ENCODE measurements at places on chromosomes 16 and 17.

DNA sequence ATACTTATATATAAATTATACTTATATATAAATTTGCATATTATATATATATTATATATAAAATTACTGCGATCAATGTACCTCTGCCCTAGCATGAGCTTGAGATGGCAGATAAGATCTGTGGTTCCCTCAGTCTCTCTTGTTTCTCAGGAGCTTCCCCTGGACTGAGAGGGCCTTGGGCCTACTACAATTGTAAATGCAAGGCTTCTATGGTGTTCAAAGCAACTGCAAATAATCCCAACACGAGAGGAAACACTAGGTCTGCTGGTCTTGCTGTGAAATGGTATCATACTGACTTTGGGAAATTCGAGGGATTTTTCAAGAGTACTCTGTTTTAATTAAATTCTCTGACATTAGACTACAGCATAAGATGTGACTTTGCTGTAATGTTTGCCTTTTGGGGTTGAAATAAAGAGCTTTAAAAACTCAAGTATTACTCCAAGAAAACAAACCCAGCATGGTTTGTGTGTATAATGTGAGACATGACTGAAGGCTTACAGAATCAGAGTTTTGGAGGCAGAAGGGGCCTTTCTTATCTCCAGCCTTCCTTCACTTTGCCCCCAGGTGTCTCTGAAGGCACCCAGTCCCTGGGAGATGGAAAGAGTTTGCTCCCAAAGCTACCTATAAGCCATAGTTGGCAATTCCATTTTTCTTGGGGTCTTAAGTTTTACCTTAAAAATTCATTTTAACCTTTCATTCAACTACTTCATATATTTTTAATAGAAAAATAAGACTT, 24.2 kb downstream of the ACSM1 start:
- no peak for DNase-seq

GRCh38 chr17:6843241-6843880, 11.8 kb upstream of the TEKT1 start:
- DNase-seq = peak; percentile 26

DNA sequence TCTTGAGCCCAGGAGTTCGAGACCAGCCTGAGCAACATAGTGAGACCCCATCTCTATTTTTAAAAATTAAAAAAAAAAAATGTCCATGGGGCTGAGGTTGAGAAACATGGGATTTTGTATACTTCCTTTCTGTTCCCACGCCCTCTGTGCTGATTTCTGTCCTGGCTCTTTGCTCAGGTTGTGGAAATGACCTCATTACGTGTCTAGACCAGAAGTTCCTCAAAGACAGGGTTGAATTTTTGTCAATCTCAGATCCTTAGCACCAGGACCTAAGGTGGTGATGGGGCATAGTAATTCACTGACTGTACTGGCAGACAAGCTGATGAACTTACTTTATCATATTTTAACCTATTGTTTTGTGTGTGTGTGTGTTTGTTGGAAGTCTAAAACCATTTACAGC, 11.2 kb upstream of the HNF1B start:
- no peak for DNase-seq

DNA sequence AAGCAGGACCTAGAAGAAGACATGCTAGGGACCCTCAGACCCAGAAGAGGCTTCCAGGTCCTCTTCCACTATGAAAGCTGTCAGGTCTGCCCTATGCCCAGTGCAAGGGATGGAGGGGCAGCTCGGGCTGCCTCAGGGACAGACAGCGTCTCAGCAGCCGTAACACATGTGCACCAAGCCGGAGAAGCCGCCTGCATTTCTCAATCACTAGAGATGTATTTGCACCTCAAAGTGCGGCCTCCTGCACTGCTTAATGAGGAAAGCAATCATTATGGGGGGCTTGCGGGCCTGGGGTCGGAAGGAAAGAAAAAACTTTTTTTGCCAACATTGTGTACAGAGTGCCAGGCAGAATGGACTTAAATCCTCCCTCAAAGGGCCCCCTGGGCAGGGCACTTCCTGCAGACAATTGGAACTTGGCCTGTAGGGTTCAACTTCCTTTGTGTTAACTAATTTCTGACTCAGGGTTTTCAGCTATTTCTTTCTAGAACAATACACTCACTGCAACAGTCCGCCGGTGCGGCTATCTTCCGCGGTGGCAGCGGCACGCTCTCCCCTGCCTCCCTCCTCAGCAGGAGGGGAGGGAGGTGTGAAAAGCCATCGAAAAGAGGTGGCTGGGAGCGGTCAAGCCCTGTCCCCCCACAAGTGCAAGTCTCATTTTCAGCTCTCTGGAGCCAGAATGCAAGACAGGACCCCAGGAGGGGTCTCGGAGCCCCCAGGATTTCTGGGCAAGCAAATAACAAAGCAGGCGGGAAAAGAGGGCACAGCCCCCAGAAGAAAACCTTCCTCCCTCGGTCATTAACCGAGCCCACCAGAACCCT, 101.2 kb downstream of the ZNF423 start:
- peak; percentile 50 for DNase-seq

DNA sequence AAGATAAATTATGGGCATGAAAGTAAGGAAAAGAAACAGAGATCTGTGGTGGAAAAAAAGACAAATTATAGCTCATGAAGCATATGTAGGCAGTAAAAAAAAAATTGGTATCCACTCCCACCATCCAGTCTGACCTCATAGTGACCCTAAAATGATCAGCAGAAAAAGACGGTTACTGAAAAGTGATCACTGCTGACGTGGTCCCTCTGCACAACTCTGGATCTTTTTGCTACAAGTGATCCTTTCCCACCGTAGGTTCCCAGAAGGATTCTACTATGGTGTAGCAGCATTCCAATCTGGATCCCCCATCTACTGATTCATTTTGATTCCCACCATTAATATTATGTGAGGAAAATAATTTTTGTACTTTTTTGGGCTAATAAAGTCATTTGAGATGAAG, 10.9 kb upstream of the CHST6 start:
- no peak for DNase-seq

- peak; percentile 70 for DNase-seq
Observed at GRCh38 chr17:39110435-39111136, 40.9 kb downstream of the PLXDC1 start.

- no peak for DNase-seq
Observed at GRCh38 chr17:82582213-82582612, 62.7 kb downstream of the FOXK2 start.

- no peak for DNase-seq
Observed at GRCh38 chr16:12583237-12583897, 220.3 kb downstream of the CPPED1 start.

DNA sequence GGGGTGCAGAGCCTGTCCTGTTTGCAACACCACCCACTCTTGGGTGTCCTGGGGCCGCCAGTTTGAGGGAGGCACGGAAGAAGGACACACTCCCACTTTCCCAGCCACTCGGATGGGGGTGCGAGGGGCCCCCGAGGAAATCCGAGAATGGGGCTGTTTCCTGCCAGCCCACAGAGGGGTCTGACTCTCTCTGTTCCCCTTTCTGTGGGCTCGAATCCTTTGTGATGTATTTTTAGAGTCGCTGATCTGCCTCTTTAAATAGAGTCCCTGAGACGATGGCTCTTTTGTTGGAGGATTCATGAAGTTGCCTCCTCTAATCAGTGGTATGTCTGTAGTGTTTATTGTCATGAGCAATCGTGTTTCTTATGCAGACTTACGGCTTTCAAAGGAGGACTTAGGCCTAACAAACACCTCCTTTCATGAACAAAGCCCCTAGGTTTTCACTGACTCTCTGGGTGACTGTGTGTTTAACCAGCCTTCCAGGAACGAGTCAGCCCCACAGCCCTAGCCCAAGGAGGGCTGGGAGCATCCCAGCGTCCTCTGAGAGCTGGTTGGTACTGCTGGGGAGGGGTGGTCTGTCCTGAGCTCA, 29.1 kb downstream of the CIBAR2 start:
- no peak for DNase-seq

- no peak for DNase-seq
Observed at GRCh38 chr17:6512552-6512951, 43.8 kb downstream of the PITPNM3 start.

DNA sequence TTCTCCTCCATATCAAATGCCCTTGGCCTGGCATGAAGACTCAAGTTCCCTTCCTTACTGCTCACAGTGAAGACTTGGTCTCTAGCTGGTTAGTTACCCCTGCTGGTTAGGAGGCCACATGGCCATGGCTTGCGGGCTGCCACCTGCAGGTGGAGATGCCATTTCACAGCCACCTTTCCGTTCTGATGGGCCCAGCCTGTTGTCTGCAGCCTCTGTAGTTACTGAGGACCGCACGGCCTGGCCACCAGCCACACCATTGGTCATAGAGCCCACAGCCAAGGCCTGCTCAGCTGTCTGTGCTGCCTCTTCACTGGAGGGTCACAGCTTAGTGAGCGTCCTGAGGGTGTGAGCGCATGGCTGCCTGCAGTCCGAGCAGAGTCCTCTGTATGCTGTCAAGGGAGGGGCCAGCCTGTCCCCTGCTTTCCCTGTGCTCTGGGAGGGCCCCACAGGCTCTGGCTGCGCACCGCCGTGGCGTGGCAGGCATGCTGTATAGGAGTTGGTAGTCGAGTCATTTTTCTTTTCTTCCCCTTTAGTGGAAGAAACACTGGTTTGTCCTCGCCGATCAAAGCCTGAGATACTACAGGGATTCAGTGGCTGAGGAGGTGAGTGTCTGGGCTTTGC, 59.2 kb downstream of the PLD6 start:
- no peak for DNase-seq

DNA sequence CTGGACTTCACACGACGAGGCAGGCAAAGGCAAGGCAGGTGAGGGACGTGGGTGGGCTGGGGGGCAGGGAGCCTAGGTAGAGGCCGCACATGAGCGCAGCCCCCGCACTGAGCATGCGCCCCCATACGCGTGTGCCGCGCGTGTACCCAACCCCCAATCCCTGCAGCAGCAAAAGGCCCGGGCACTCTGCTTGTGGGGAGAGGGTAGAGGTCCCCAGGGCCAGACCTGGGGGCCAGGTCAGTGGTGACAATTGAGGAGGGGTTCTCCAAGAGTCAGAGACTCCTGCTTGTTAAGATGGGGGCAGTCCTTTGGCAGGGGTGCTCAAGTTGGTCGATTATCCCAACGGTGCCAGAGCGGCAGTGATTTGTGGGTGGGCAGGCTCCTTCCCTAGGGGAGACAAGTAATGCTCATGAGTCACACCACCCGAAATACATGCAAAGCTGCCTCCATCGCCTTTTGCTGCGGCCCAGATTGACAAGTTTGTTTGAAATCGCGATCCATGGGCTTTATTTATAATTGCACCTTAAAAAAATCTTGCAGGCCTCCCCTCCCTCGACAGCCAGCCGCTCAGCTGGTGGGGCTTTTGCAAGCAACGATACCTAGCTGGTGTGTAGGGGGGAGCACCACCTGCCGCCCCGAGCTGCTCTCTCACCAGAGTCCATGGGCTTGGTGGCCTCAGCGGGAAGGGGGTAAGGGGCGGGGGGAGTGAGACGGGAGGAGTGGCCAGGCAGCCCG, 1.1 kb upstream of the GIT1 start:
- DNase-seq = peak; percentile 83

GRCh38 chr16:67965668-67966548, 2.5 kb downstream of the SLC12A4 start:
- no peak for DNase-seq

- DNase-seq = no peak
Observed at GRCh38 chr16:23359092-23359760, 57.1 kb downstream of the SCNN1B start.

DNA sequence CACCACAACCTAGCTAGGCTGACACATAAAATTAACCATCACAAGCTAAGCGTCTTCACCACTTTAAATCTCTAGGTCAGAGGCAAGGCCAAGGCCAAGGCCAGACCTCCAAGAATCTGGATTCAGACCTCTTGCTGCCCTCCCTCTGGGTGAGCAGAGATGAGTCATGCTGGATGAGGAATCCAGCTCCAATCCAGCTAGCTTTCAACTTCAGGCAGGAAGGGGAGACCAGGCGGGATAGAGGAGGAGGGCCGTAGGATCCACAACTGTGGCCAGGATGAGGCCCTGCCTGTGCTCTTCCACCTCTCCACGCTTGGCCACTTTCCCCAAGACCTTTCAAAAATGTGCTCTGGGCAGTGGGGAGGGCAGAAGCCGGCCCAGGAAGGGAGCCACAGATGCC, 14.7 kb downstream of the LRRC75A start:
- DNase-seq = no peak

DNA sequence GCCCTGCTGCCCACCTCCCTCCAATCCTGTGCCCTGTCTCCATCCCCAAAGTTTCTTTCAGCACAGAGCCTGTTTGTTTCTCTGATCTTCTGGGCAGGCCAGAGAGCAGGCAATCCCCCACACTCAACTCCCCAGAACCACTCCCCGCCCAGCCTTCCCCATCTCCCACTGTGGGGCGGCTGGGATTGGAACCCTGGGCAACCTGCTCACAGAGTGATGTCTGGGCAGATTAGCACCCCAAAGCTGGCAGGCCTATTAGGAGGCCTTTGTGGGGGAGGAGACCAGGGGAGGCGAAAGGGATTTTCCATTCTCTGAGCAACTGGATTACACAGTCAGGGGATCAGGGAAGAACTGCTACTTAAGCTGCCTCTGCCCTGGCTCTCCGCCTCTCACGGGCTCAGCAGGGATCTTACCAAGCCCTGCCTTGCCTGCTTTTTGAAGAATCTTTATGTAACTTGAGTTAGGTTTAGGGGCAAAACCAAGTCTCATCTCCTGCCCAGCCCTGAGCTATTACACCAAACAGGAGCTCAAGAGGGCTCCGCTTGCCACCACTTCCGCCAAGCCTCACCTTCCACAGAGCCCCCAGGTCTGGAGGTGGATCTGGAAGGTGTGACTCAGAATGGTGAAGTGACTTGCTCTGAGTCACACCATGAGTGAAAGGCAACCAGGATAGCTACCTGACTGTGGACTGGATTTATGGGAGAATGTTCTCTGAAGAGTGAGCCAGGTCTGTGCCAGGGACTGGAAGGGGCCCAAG, 16.0 kb upstream of the LHX1 start:
- DNase-seq = no peak

- DNase-seq = no peak
Observed at GRCh38 chr17:21021208-21021803, 21.5 kb downstream of the USP22 start.

DNA sequence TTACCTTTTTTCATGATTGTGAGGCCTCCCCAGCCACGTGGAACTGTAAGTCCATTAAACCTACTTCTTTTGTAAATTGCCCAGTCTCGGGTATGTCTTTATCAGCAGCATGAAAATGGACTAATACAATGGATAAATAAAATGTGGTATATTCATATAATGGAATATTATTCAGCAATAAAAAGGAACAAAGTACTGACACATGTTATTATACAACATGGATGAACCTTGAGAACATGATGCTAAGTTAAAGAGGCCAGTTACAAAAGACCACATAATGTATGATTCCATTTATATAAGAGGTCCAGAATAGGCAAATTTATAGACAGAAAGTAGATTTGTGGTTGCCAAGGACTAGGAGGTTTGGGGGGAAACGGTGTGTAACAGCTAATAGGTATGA, 5.3 kb downstream of the ERN1 start:
- DNase-seq = no peak

DNA sequence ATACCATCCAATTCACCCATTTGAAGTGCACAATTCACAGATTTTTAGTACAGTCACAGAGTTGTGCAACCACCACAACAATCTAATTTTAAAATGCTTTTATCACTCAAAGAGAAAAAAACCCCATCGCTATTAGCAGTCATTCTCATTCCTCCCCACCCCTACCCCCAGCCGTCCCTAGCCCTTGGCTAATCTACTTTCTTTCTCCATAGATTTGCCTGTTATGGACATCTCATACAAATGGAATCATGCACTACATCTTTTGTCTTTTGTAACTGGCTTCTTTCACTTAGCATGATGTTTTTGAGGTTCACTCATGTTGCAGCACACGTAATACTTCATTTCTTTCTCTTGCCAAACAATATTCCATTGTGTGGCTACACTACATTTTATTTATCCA, 20.4 kb downstream of the LYRM9 start:
- no peak for DNase-seq
